Uterus (tissue), 4 donors: ENCODE measurements at places on chromosomes 12 and 14.

DNA sequence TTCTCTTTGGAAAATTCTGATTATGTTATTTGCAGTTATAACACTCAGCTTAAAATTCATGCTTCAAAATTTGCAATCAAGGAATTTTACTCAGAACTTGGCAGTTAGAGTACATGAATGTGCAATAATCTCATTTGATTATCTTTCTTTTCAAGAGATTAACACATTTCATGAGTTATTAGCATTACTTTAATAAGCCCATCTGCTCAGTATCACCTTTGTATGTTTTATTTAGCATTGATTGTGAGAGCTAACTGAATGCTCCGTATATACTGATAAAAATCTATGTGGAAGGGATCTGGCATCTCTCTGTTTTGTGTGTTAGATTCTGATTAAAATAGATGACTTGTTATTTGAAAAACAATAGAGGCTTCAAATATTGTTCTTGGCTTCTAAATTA lies 55.6 kb upstream of the CPNE8 start:
- DNase-seq: no peak

- DNase-seq: no peak
Observed at GRCh38 chr12:101642115-101643067, 47.6 kb downstream of the MYBPC1 start.

- DNase-seq: no peak
Observed at GRCh38 chr12:42962384-42962783, 372.8 kb upstream of the PRICKLE1 start.

GRCh38 chr12:4148418-4149056 lies 125.0 kb upstream of the CCND2 start:
- no peak for DNase-seq

DNA sequence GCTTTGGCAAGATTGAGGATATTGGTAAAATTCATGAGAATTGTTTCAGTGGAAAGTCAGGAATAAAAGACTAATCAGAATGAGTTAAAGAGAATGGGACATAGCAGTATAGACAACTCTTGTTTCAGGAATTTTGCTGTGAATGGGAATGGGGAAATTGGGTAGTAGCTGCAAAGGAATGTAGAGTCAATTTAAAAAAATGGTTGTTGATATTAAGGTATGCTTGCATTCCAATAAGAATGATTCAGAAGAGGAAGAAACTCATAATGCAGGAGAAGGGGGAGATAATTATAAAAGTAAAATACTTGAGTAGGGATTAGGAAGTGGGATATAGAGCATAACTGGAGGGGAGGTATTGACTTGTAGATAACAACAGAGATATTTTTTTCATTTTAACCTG lies 40.7 kb downstream of the MNAT1 start:
- DNase-seq: no peak
